ENCODE measurements at places on chromosomes 1 and 21.

DNA sequence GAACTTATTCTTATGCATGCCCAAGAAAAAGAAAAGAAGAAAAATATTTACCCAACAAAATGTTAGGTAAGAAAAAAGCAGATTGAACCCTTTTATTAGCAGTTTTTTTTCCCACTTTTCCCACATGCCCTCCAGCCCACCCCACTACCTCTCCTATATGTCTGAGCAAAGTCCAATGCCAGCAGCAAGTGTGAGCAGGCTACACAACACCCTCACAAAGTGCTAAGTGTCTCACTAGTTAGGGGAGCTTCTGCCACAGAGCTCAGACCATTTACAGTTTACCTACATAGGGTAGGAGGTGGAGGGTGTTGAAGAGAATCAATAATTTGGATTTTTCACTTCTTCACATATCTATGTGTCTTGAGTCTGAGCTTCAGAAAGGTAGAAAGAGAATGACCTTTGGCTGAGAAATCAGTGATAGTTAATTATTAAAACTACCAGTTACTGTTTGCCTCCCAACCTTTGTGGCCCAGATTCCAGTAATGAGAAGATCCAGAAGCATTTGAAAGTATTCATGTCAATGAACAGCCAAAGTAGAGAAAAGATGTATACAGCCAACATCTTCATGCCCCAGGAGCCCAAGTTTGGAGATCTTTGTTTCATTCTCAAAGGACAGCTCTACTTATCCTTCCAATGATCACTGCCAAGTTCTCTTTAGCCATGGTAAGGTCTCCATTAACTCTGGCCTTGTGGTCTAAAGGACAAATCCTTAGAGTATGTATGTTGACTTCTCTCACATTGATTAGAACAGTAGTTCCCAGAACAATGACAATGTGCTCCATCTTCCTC, 26.2 kb downstream of the OR10J5 start:
- DNase-seq: no peak

DNA sequence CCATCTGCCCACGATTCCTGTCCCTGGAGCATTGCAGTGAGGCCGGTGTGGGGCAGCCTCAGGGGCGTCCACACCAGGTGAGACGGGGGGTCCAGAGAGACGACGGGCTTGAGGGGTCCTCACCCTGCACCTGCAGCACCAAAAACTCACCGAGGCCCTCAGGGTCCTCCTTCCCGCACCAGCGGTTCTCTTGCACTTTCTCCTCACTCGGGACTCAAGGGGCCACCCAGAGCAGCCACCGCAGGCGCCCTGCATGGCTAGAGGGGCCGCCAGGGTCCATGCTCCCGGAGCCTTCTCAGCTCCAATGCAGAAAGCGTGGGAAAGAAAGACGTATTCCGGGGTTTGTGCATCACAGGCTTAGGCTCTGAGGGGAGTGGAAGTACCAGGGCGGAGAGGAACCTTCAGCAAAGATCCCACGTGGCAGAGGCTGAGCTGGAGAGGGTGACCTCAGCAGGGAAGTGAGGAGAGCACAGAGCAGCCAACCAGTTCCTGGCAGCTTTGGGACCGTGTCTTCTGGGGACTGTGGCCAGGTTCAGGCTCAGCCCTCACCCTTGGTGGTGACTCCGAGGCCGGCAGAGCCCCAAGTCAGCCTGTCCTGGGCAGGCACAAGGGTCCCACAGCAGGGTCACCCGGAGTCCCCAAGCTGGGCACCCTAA, 19.5 kb upstream of the COL6A2 start:
- no peak for DNase-seq

GRCh38 chr1:169466259-169467230, 19.2 kb downstream of the SLC19A2 start:
- no peak for DNase-seq

GRCh38 chr1:237863234-237863633, 27.5 kb downstream of the ZP4 start:
- DNase-seq: no peak

DNA sequence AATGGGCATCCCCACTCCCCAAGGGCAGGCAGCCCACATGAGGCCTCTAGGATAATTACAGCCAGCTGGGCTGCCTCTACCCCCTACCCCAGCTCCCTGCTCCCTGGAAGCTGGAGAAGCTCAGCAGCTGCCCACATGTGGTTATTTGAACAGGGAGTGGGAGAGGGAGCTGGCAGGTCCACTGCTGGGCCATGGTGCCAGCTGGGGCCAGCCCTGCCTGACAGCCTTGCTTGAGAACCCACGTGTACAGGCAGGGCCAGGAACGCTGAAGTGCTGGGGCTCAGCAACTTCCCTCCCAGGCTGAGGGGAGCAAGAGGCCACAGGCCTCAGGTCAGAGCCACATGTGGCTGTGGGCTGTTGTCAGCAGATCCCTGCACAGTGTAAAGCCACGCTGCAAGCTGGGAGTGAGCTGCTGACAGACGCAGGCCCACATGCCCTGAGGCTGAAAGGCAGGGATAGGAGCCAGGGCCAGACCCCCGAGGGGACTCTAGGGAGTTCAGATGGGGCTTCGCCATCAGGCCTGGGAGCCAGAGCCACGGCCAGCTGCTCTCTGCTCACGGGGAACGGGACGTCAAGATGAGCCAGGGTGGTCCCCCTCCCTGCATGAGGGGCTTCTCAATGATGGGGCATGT, 129.0 kb downstream of the SYF2 start:
- no peak for DNase-seq
